Activated CD4-positive, alpha-beta T cell treated with anti-CD3 and anti-CD28 coated beads, Interleukin-2, amount 50 U/mL, for 24 hours (primary cell): ENCODE measurements at places on chromosomes 12 and 14.

GRCh38 chr14:22537436-22538310, 51.4 kb downstream of the DAD1 start:
- DNase-seq, result no peak

DNA sequence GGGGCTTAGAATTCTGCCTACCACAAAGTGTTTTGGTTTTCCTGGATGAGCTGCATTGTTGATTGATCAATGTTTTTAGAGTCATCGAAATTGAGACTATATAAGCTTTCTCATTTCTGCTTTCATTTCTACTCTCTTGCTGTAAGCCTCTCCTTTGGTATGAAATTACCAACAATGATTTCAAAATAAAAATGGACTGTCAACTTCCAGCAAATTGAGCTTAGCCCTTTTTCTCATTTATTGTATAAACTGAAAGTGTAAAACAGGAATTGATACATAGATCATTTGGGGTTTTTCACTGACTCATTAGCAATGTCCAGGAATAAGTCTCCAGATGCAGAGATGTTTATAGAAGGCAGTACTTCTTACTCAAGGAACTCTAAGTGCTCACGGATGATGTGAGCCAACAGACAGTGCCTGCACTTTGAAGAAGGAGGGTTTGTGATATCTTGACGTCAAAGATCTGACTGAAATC, 20.0 kb upstream of the PCNX1 start:
- no peak for DNase-seq

- no peak for DNase-seq
Measured at GRCh38 chr14:20487396-20487725, 18.0 kb upstream of the RNASE10 start.

- no peak for DNase-seq
Measured at GRCh38 chr12:122201381-122201780, 2.1 kb upstream of the B3GNT4 start.

DNA sequence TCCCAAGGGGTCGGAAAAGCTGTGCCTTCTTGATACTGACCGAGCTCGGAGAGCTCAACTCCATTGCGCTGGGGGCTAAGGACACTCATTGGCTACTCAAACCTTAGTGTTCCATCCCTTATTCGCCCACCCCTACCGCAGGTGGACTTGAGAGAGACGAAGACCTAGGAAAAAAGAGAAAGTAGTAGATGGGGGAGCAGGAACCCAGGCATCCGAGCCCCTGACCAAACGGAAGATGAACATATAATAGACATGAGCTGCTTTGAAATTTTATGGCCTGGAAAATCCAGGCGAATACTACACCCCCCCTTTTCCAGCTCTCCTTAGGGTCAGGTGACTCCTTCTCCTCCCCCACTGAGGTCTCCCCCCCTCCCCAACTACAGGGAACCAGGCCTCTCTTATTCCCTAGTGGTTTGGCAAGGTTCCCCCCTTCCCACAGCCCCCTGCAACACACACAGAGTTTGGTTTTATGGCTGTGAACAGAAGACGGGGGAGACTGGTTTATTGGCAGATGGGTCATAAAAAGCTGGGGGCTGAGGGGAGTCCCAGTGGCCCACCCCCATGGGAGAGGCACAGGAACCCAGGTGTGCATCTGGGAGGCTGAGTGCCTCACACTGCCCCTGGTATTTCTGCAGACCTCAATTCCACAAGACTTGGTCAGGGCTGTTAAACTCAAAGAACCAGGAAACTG, 1.6 kb downstream of the GDF11 start:
- DNase-seq, result no peak

GRCh38 chr14:84202486-84202885, 1327.5 kb upstream of the FLRT2 start:
- no peak for DNase-seq

- no peak for DNase-seq
Measured at GRCh38 chr14:99686557-99687283, 2.6 kb downstream of the CYP46A1 start.
